CD4-positive, alpha-beta memory T cell (primary cell): ENCODE measurements at places on chromosomes 16 and 17. TPM values are rescaled to one million over a fixed set of nuclear protein-coding genes. Genes with fewer than 3 reads are reported as not detected.

DNA sequence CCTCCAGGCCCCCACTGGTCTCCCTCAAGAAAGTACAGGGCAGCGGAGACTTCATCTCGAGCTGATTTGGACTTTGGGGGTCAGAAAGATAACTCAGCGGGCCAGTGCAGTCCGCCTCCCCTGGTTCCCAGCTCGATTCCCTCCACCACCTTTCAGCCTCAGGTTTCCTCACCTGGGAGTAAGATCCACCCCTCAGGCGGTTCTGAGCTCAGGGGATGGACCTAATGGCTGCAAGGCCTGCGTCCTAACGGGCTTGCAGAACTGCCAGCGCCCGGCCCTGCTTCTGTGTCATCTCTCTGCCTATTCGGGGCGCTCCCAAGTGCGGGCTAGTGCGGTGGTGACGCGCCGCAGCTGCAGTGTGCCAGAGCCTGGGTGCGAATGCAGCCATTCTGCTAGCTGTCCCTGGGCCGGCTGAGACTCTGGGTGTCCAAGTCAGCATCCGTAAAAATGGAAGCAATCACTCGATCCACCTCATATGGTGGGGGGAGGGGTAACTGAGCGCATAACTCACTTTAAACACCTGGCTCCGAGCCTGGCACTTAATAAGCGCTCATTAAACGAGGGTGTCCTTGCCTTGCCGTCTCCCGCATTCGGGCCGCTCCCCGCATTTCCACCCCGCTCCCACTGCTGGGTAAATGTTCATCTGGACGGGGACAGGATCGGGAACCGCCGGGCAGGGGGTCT is 129.6 kb upstream of the LHX1 start:
- DNase-seq = no peak

GRCh38 chr17:8057691-8058114 is 18.8 kb downstream of the ALOX15B start:
- DNase-seq = peak; percentile 72

GRCh38 chr16:62077998-62078397 is 41.8 kb upstream of the CDH8 start:
- DNase-seq = no peak

DNA sequence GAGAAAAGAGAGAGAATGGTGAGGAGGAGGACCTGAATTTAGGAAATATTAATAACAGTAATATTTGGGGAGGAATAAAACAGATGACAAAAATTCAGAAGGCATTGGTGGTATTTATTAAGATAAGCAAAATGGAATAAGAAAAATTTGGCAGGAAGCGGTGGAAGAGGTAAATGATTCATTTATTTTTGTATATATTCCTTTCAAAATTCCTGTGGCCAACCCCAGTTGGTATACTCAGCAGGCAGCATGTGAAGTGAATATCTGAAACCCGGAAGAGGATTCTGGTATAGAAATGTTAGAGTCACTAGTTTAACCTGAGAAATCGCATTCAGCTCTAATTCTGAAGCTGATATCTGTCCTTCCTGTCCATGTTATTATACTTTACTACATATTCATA is 792.0 kb downstream of the KCNJ2 start:
- DNase-seq = no peak

DNA sequence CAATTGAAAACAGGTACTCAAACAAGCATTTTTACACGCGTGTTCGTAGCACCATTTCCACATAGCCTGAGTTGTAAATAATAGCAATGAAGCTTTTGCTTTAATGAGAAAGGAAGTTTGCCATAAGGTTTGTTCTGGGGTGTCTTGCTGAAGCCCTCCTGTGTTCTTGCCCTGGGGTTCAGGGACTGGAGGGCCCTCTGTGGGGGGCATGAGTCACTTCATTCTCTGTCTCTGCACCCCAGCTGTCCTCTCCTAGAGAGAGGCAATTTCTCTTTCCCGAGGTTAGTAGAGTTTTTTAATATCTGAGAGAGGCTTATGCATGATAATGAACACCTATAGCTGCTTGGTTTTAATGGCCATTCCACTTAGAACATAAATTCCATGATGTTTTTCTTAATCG is 9.6 kb downstream of the AFMID start:
- no peak for DNase-seq

DNA sequence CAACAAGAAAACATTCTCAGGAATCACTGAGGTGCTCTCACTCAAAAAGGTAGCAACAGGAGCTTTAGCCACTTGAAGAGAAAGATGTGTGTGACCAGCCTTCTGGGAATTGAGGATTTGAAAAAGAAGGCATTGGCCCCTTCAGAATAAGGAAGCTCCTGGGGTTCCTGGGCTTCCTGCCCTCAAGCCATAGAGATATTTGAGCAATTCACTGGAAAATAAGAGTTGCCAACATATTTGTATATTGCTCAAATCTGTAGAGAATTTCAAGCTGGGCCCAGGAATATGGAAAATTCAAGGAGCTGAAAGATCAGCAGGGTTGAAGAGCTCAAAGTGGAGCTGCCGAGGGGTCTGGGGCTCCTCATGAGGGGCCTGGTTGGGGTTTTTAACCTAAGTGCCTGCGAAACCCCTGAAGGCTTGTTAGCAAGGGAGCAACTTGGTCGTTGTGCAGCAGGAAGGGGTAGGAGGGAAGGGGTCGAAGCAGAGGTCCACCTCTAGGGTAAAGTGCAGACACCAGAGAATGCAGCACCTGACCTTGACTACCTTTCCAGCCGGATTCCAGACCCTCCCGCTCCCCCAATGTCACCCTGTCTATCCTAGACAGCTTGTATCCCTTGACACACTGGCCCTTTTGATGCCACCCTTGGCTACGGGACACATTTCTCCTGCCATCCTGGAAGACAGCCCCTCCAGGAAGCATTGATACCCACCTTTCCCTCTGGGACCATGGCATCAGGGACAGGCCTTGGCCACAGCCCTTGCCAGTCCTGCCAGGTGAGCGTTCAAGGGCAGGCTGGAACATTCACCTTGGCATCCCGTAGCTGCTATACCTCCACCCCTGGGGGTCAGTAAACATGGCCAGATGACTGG is 67.6 kb upstream of the SREBF1 start:
- DNase-seq = no peak

GRCh38 chr16:28280881-28281836 is 11.2 kb upstream of the SBK1 start:
- no peak for DNase-seq

- no peak for DNase-seq
Measured at GRCh38 chr17:13537871-13538643, 63.7 kb downstream of the HS3ST3A1 start.

DNA sequence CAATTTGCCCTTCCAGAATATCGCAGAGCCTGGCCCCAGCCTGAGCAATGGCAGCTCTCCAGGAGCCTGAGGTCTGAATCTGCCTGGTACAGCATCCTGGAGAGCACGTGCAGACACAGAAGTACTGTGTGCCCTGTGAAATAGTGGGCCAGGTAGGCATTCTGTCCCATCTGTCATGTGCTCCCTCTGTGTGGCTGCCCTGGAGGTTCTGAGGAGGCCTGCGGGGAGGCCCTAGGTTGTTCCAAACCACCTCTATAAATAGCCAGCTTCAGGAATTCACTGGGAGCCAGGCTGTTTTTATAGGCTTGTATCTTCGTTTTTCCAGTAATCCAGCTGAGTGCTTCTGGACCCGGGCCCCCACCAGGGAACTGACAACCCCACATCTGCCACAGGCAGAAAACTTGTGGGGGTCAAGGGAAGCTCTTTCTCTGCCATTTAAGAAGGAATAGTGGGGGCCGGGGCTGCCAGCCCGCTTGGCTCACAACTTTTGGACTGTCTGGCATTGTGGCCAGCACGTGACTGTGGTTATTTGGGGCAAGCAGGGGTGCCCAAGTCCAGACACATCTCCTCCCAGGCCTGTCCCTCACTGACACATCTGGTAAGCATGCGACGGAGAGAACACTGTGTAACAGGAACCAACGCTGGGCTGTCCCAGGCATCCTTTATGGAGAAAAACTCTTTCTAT is 356.3 kb upstream of the TNRC6C start:
- no peak for DNase-seq

- no peak for DNase-seq
Measured at GRCh38 chr16:8958344-8959167, 5.2 kb downstream of the USP7 start.

- no peak for DNase-seq
Measured at GRCh38 chr17:41799366-41799765, 12.4 kb downstream of the P3H4 start.

DNA sequence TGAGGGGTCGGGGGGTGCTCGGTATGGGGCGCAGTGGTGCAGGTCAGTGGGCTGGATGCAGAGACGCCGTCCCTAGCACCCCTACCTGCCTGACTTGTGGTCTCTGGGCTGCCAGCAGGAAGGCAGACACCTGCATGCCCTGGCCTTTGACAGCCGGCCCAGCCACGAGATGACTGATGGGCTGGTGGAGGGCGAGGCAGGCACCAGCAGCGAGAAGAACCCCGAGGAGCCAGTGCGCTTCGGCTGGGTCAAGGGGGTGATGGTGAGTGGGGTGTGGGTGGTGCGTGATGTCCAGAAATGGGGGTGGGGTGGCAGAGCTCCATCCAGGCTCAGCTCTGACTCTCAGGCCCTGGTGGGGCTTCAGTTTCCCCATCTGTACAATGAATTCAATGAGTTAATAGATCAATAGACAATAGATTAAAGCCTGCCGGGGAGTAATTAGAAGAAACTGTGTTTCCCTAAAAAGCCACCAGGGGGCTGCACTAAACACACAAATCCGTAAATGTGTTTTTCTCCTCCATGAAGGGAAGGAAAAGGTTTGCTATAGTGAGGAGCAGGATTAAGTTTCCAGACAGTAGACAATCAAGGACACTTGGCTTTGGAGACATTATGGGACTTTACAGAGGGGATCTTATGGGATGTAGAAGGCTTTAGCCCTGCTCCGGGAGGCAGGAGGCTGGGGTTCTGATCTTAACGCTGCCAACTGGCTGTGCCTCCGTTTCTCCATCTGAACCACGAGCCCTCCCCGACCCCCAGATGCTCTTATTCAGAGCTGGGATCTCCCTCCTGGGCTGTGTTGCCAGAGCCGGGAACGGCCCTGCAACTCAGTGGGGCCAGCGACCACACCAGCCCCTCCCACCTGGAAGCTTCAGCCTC is 2.2 kb downstream of the SLC12A3 start:
- DNase-seq = peak; percentile 56

DNA sequence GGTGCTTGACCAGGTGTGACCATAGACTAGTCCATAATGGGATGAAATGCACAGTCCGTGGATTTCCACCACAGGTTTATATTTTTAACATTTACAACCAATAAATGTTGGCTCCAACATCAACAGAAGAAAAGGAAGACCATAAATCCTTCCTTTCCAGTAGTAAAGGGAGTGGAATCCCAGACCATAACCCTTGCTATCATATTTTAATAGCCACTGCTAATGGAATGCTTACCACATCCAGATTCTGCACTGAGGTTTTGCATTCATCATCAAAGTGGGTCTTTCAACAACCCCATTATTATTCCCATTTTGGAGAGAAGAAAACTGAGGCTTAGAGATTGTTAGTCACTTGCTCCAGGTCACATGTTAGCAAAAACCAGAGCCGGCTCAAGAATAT is 106.7 kb downstream of the FOXL1 start:
- no peak for DNase-seq

- no peak for DNase-seq
Measured at GRCh38 chr16:56181401-56181800, 9.9 kb upstream of the GNAO1 start.

Gene SEPTIN12
- not detected for total RNA-seq

Gene LRRC45
- 18.0 TPM for total RNA-seq

Gene ZNF821
- 9.7 TPM for total RNA-seq

Gene LRRC37A
- 12.9 TPM for total RNA-seq

Gene RASD1
- total RNA-seq = 0.86 TPM

Gene SPAG9
- total RNA-seq = 62.0 TPM

Gene METTL9
- total RNA-seq = 71.1 TPM

Gene STH
- total RNA-seq = not detected

Gene MYBBP1A
- total RNA-seq = 74.7 TPM

Gene RAD51C
- 25.8 TPM for total RNA-seq

Gene TMEM100
- not detected for total RNA-seq
